D721Med (cell line): ENCODE measurements at places on chromosomes 7 and 10.

GRCh38 chr10:62073429-62073828 is 171.9 kb downstream of the ARID5B start:
- DNase-seq: no peak

DNA sequence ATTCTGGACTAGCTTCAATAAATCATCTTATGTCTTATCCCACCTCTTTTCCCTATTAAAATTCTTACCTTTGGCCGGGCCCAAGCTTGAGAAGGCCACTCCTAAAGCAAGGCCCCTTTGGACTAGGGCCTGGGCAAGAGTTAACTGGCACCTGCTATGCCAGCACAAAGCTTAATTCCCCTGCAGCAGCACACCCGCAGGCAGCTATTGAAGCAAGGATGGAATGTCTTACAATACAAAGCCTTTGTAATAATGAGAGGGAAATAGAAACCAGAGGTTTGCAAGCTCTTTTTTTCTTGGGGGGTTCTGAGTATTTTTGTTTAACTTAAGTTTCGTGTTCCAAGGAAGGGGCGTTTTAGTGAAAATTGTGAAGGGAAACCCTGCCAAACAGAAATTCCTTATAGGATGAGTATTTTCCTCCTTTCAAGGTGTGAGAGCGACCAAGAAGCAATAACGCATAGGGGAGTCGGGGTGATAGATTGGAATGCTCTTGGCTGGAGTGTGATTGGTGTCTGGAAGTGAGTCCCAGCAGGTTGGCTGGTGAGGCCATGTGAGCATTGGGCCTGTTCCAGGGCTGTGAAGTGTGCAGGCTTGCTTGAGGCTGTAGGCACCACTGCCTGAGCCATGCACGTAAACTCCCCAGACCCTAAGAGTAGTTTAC is 148.5 kb downstream of the KIAA1217 start:
- DNase-seq: no peak

GRCh38 chr10:10392511-10392910 is 625.2 kb upstream of the CELF2 start:
- no peak for DNase-seq

DNA sequence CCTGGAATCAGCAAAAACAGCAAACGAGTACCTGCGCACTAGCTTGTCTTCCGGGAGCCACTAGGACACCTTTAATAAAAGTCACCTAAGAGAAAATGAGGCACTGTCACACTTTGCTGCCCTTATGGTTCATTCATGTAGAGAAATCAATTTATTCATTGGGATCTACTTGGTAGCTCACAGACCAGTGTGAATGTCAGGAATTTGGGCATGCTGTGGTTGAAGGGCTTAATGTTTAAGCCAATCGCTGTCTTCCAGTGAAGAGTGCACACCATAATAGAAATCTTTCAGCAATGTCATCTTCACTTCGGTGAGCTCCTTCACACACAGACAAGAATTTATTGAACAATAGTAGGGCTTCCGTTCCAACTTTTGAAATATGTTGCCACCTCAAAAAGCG is 65.1 kb downstream of the MARCHF5 start:
- no peak for DNase-seq

DNA sequence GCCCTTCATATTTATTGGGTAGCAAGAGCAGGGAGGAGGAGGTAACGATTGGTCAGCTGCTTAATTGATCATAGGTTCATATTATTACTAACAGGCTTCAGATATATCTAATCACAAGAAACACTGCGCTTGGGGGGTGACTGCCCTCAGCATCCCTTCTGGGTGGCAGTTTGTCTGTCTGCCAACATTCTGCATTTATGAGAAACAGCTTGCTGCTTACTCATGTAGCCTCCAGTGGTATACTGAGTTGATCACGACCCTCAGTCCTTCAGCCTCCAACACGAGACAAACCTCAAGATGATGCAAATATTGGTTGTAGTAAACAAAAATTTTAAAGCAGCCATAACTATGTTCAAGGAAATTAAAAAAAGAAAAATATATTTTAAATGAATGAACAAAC is 657.8 kb upstream of the PHF14 start:
- no peak for DNase-seq

DNA sequence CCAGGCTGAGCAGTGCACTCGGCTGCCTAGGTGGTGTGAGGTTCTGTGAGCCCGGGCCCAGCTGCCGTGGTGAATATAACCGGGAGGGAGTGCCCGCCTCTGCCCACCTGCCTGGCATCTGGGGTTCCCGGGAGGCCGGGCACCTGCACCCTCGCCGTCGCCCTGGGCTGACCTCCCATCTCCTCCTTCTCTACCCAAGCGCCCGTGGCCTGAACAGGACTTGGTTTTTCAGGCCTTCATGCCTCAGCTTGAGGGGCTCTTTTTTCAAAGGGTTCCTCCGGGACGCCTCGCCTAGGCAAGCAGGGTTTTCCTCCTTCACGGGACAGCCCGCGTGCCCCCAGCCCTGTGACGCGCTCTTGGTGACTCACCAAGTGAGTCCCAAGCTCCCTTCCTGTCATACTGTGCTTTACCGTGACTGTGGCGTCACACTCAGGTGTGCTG is 9.9 kb downstream of the INPP5A start:
- no peak for DNase-seq

- DNase-seq: no peak
These were observed 610.0 kb upstream of the MBL2 start for GRCh38 chr10:53382543-53382942.

GRCh38 chr10:46546591-46547540 is 9.6 kb downstream of the GPRIN2 start:
- DNase-seq: no peak

DNA sequence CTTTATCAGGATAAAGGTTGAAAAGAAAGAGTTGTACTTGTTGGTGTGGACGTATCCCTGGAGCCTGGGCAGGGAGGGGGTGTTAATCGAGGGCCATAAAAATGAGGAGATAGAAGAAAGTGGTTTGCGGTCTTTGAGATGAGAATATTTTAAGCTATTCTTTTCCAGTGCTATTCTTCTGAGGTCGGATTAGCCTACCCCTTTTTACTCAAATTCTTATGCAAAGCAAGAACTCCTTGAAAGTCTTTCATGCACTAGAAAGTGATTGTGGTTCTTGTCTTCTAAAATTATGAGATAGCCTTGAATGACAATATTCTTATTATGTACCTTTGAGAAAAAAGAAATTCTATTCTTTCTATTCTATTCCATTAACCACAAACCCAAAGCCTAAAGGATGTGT is 201.3 kb upstream of the SEMA3C start:
- DNase-seq: no peak

- DNase-seq: no peak
These were observed 83.0 kb downstream of the ARL4A start for GRCh38 chr7:12770227-12770975.

- DNase-seq: no peak
These were observed 29.9 kb downstream of the GPR22 start for GRCh38 chr7:107499731-107500130.

- no peak for DNase-seq
These were observed 134.6 kb downstream of the TEX36 start for GRCh38 chr10:125548356-125548755.

GRCh38 chr7:120462991-120463390 is 190.0 kb downstream of the KCND2 start:
- no peak for DNase-seq

- DNase-seq: no peak
These were observed 69.2 kb upstream of the INSIG1 start for GRCh38 chr7:155228459-155228845.

- DNase-seq: peak; percentile 89
These were observed 43.7 kb downstream of the ELFN1 start for GRCh38 chr7:1713502-1714484.

GRCh38 chr10:98963608-98964007 is 272.0 kb downstream of the HPSE2 start:
- no peak for DNase-seq

DNA sequence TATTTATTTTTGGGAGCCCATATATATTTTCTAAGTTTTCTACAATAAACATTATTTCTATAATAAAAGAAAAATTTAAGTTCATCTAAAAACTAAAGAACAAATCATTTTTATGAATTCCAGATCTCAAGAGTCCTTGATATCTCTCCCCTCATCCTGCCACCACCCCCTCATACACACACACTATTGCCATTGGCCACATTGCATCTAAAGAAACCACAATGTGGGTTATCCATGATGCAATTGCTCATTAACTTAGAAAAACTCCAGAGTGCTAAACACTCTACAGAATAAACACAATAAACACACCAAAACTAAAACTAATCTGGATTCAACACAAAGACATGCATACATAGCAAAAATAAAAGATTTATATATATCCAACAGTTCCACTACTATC is 37.8 kb downstream of the FAM13C start:
- DNase-seq: no peak

DNA sequence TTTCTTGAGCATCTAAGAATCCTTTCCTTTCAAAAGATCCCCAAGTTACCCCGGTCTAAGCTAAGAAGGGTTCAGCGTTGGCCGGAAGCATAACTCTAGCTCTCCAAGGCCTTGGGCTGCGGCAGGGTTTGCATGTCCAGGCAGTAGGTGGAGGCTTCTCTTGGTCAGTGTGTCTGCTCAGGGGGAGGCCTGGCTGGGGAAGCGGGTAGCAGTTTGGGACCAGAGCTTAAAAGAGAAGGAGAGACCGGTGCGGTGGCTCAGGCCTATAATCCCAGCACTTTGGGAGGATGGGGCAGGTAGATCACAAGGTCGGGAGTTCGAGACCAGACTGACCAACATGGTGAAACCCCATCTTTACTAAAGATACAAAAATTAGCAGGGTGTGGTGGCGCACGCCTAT is 226.3 kb downstream of the MGMT start:
- DNase-seq: no peak

DNA sequence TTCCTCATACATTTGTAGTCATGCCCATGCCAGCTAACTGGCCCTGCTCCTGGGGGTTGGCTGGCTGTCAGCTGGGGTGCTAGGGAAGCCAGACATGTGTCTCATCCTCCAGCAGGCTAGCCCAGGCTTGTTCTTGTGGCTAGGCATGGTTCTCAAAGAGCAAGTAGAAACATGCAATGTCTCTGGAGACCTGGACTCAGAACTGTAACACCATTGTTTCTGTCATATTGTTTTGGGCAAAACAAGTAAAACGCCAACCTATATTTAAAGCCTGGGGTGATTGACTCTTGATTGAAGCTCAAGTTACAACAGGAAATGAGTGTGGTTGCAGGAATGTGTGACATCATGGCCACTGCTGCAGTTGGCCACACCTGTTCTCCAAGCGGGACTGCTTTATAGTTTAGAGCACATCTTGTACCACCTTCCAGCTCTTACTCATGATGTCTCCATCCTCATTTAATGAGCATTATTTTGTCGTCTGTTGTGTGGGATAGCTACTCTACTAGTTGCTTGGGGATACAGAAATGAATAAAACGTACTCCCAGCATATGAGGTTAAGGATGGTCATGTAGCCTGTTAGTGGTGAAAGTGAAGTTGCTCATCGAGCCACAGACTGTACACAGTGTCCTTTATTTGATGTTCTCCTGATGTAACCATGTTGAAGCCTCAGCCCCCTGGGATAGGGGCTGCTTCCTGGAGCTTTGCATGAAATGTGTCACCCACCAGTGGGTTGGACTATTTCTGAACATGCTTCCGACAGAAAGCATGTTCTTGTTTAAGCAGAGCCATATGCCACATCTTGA is 168.4 kb downstream of the SORCS3 start:
- no peak for DNase-seq
